ENCODE measurements at places on chromosomes 7 and 10.

- DNase-seq = no peak
Observed at GRCh38 chr7:26167303-26167934, 15.4 kb downstream of the NFE2L3 start.

DNA sequence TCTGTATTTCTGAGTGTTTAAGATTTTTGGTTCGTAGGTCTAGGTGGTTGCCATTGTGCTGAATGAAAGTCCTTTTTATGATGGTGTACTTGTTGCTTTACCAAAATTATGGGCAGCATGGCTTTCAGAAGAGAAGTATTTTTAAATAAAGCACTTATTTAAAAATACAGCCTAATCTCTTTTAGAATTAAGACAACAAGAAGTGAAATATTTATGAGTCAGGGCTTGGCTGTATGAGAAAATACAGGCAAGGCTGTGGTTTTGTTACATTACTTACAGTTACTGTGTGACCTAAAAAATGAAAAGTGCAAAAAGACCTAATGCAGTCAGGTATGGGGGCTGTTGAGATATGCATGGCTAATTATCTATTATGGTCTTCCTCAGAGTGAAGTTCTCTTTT, 185.2 kb upstream of the PPP1R3A start:
- no peak for DNase-seq

DNA sequence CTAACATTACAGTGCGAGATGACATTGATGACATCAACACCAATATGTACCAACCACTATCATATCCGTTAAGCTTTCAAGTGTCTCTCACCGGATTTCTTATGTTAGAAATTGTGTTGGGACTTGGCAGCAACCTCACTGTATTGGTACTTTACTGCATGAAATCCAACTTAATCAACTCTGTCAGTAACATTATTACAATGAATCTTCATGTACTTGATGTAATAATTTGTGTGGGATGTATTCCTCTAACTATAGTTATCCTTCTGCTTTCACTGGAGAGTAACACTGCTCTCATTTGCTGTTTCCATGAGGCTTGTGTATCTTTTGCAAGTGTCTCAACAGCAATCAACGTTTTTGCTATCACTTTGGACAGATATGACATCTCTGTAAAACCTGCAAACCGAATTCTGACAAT, 4.3 kb downstream of the GPR22 start:
- no peak for DNase-seq

GRCh38 chr7:1236831-1237701, 4.4 kb downstream of the UNCX start:
- DNase-seq = no peak

- DNase-seq = no peak
Observed at GRCh38 chr7:98993024-98993897, 114.9 kb downstream of the TRRAP start.

- DNase-seq = no peak
Observed at GRCh38 chr10:59993931-59994330, 87.6 kb upstream of the CCDC6 start.

- DNase-seq = no peak
Observed at GRCh38 chr7:73366990-73367389, 39.0 kb downstream of the FKBP6 start.

- no peak for DNase-seq
Observed at GRCh38 chr7:41682422-41682821, 20.5 kb downstream of the INHBA start.

GRCh38 chr7:132211971-132212370, 364.3 kb downstream of the PLXNA4 start:
- DNase-seq = no peak

DNA sequence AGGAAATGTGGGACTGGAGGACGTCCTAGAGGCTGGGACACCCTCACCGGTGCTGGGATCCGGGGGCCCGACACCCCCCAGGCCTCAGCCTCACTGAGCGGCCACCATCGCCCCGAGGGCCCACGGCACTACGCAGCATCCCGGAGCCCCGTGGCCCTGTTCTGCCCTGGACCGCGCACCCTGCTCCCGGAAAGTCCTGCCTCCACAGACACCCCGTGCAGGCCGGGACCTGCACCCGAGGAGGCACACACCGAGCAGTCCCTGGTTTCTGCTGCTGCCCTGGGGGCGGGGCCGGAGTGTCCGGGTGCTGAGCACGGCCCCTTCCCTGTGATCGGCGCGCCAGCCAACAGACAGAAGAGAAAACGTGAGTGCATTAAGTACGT, 18.1 kb upstream of the KNDC1 start:
- DNase-seq = no peak

DNA sequence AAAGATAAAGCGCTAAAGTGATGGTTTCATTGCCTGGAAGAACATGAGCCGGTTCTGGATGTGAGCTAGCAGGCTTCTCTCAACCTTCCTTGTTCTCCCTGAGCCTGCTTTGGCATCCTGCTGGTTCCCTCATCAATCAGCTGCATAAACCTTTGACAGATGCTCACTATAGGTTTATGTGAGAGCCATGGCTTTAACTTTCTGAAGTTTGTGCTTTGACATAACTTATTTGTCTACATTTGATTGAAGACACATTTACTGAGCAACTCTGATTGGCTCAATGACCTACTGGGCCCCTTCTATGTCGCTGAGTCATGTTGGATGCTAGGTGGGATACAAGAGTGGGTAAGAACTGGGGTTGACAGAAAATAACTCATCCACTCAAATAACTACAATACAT, 192.0 kb downstream of the ADAM12 start:
- DNase-seq = no peak

GRCh38 chr7:105788816-105789349, 87.5 kb downstream of the ATXN7L1 start:
- DNase-seq = no peak

- no peak for DNase-seq
Observed at GRCh38 chr10:103042908-103043307, 124.8 kb downstream of the CNNM2 start.

DNA sequence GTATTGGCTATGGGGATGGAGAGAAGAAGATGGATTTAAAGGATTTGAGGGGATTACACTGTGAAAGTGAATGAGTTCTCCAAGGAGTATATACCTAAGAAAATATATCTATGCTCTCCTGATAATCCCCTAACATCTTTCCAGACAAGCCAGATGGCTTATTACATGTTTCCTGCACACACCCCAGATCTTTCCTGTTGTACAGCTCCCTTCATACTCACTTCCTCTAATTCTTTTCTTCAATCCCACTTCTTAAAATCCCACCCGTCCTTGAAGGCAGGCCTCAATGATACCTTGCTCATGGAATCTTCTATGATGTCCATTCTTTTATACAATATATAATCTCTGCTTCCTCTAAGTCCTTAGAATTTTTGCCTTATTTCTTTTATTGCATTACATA, 317.2 kb upstream of the DGKB start:
- DNase-seq = no peak

- no peak for DNase-seq
Observed at GRCh38 chr7:69832356-69832755, 234.1 kb downstream of the AUTS2 start.

DNA sequence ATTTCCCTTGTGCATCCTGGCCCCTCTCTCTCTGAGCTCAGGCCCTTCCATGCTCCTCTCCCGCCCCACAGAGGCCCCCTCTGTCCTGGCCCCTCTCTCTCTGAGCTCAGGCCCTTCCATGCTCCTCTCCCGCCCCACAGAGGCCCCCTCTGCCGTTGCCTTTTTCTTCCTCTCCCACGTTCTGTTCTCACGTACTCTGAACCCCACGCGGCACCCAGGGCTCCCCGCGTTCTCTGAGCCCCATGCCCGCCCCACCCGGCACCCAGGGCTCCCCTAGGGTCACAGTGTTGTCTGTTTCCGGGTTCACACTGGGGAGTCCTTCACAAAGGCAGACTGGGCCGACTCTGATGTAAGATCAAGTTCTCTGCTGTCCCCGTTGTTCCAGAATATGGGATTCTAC, 336.8 kb downstream of the DNAJB6 start:
- DNase-seq = no peak

- DNase-seq = no peak
Observed at GRCh38 chr7:68601826-68602225, 996.4 kb upstream of the AUTS2 start.

- DNase-seq = no peak
Observed at GRCh38 chr10:34786464-34786863, 28.6 kb downstream of the PARD3 start.

DNA sequence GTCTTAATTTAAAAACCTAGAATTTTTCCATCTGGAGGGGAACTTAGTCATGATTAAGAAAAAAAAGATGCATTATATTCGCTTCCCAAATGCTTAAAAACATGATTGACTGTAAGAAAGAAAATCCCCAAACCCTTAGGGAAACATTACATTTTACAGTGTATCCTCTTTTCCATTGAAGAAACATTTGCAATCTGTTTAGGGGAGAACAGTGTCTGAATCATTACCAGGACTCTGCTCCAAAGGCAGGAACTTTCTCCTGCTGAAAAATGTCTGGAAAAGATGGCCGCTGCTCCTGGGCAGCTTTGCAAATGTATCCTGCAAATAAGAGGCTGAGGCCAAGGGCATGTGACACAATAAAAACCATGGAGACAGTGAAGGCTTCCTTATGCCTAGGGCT, 173.7 kb downstream of the BUB3 start:
- no peak for DNase-seq

DNA sequence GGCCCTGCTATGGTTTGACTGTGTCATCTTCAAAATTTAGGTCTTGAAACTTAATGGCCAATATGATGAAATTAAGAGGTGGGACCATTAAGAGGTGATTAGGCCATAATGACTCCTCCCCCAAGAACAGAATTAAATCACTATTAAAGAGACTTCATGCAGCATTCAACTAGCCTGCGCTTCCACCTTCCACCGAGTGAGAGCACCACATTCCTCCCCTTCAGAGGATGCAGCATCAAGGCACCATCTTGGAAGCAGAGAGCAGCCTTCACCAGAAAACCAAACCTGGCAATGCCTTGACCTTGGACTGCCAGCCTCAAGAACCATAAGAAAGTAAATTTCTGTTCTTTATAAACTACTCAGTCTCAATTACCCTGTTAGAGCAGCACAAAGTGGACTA, 371.1 kb upstream of the NFE2L3 start:
- no peak for DNase-seq

DNA sequence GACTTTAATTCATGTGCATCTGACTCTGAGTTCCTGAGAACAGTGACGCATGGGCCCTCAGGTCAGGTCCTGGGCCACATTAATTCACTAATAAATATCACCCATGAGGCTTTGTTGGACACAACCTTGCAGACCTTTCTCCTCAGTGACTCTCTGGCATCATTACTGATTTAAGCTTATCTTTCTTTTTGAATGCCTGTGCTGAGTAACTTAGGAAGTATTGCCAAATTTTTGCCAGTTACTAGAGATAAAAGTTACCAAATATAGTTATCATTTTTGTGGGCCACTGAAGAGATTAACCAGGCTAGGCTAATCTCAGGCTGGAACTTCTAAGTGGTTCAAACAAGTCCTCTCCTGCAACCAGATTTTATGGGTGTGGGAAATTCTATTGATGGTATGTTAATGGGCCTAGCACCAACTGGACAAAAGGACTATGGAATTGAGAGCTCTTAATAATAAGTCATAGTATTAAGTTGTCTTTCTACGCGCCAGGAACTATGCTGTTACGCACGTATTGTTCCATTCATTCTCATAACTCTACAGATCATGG, 28.8 kb upstream of the PRTFDC1 start:
- DNase-seq = no peak

DNA sequence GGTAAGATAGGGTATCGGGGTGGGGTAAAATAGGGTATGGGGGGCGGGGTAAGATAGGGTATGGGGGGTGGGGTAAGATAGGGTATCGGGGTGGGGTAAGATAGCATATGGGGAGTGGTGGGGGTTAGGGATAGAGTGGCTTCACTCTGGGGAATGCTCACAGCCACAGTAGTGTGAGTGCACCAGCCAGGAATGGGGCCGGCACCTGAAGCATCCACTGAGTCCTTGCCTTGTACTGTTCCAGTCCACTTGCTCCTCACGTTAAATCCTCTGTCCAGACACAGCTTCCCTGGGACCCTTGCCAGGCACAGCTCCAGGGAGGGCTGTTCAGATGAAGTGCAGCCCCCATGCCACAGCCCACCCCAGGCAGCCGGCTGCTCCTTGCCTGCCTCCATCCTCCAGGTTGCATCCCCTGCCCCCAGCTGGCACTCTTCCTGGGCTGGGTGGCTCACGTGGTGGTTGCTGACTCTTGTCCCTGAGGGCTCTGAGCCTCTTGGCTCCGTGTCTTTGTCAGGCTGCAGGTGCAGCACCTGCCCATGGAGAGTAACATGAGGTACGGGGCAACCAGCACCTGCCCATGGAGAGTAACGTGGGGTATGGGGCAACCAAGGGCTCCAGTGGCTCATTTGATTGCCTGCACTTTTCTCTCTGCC, 268.4 kb downstream of the TCERG1L start:
- no peak for DNase-seq

DNA sequence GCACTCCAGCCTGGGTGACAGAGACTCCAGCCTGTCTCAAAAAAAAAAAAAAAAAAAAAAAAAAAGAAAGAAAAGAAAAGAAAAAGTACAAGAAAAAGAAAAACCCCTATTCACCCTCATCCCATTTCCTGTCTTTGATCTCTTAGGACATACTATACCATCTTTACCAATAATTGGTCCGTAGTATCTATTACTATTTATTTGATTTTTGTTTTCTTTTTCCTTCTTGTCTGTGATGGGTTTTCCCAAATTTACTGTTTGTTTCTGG, 41.6 kb downstream of the PDIA4 start:
- no peak for DNase-seq

GRCh38 chr7:112049555-112050249, 156.5 kb downstream of the DOCK4 start:
- DNase-seq = no peak

DNA sequence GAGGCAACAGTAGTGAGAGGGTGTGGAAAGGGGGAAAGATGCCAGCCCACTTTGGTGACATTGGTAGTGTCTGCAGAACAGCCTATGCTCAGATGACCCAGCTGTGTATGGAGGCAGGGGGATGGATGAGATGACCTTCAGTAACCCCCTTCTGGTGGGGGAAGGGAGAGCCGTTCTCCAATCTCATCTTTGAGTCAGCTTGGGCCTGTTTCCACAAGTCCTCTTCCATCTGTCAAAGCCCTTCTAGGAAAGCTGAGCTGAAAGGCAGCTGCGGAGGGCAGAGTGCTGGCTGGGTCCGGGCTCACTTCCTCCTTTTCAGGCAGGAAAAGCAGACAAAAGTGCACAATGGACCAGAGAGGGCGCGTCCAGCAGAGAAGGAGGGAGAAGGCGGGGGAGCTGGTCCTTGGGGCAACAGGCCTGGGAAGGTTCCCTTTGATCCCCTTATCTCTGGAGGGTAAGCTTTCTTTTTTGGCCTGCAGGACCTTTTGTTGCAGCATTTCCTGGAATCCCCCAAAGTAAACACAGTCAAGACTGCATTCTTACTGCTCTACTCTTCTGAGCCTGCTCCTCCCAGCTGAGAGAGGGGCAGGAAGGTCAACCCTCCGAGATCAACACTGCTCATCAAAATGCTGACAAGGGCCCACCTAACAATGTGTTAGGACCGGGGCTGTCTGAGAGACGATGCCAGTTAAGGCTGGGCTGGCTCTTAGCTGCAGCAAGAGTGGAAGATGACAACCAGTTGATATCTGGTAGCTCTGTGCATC, 1.2 kb upstream of the LRMDA start:
- no peak for DNase-seq

- no peak for DNase-seq
Observed at GRCh38 chr7:142870566-142871259, 14.8 kb downstream of the TRPV6 start.
